Activated CD8-positive, alpha-beta memory T cell treated with anti-CD3 and anti-CD28 coated beads for 1 hour (primary cell): ENCODE measurements at places on chromosomes 5 and 9.

GRCh38 chr5:10562201-10563109 lies 1.4 kb upstream of the ANKRD33B start:
- no peak for DNase-seq

- DNase-seq: no peak
These were observed 297.9 kb downstream of the KCTD16 start for GRCh38 chr5:144468571-144468970.

GRCh38 chr5:61347080-61347479 lies 15.0 kb downstream of the ZSWIM6 start:
- DNase-seq: no peak

GRCh38 chr5:40428126-40428525 lies 251.6 kb upstream of the PTGER4 start:
- DNase-seq: no peak

DNA sequence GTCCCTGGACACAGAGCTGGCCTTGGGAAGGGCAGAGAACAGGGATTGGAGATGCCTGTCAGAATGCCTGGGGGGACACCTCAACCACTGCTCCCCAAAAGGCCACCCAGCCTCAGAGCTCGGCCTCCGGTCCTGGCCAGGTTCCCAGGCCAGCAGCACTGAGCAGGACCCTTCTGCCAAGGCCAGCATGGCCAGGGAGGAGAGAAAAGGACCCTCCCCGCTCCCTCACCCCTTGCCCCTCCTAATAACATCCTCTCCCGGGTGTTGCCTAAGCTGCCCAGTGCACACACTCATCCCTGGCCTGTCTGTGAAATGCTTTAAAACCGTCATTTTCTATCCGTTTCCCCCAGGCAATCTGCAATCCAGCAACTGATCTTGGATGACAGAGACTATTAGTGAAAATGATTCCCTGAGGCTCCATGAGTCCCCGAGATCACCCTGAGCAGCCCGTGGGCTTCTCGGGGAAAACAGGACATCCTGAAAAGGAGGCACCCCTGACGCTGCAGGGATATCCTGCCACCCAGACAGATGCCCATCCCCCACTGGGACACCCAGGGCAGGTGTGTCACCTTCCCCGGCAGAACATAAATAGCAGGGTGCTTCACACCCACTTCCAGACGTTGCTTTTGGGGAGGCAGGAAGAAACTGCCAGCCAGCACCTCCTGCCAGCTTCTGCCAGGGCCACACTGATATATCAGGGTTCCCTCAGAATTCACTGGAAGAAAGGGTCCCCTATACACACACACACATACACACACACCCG lies 75.3 kb downstream of the ADAMTS2 start:
- DNase-seq: no peak

DNA sequence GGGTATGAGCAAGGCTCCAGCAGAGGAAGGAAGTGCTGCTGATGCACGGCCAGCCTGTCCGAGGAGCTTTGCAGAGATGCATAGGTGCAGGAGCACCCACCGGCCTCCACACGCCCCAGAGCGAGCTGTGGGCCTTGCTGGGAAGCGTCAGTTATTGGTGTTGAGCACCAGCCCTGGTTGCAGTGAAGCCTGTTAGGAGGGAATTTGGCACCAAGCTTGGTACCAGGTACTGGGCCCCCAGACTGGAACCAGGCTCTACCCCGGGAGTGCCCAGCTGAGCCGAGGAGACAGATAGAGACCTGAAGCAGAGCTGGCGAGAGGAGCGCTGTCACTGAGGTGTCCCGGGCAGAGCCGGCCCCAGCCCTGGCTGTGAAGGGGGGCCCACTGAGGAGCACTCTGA lies 5.2 kb downstream of the TCF7 start:
- DNase-seq: no peak
